NCI-H1105 treated with DMSO at 0.1 percent for 48 hours (cell line): ENCODE measurements at places on chromosomes 3 and 15.

- DNase-seq: no peak
Measured at GRCh38 chr3:7953449-7954014, 548.1 kb upstream of the LMCD1 start.

DNA sequence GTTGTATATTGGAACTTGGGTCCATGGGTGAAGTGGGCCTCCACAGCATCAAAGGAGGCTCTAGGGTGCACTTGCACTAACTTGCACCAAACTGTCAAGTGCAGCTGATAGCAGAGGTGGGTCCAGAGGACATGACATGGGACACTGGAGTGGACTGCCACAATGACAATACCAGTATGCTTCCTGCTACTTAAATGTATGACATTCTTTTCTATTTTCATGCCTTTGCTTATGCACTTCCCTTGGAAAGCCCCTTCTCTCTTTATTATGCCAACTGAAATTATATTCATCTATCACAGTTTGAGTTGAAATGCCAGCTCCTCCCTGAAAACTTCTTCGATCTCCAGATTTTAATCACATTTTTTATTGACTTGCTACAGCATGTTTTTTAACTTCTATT, 101.8 kb downstream of the CFAP20DC start:
- DNase-seq: no peak

GRCh38 chr3:183272791-183273190, 19.7 kb downstream of the B3GNT5 start:
- DNase-seq: no peak

DNA sequence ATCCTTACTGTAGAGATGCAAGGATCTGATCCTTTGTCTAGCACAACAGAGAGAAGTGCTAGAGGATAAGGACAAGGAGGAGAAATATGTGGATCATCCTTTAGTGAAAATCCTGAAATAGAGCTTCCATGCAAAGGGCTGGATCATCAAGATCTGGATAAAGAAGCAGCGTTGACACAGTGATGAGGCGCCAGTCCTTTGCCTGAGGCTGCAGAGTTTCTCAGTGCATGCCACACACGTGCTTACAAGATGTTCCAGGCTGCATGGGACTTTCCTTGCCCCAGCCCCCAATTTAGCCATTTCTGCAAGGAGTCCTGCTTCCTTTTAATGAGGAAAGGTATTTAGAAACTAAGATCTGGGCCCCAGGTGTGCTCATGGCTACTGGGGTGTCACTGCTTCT, 7.2 kb upstream of the ABTB1 start:
- no peak for DNase-seq

DNA sequence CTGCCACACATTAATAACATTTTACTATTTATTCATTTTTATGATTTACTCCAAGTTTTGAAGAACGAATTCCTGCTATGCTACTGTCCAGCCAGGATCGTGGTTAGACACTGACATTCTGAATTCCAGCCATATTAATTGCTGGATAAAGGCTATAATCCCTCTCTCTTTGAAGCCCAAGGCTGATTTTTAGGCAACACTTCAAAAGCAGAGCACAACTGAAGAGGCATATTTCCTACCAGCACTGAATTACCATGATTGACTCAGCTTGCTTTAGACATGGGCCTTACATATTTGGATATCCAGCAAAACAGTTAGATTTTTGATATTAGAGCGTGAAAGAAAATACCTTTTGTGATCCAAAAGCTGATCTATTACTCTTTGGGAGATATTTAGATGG, 205.0 kb downstream of the ZIC1 start:
- no peak for DNase-seq

- DNase-seq: no peak
Measured at GRCh38 chr3:71125738-71126137, 457.8 kb downstream of the FOXP1 start.

- DNase-seq: no peak
Measured at GRCh38 chr3:42476225-42477125, 26.0 kb upstream of the VIPR1 start.

DNA sequence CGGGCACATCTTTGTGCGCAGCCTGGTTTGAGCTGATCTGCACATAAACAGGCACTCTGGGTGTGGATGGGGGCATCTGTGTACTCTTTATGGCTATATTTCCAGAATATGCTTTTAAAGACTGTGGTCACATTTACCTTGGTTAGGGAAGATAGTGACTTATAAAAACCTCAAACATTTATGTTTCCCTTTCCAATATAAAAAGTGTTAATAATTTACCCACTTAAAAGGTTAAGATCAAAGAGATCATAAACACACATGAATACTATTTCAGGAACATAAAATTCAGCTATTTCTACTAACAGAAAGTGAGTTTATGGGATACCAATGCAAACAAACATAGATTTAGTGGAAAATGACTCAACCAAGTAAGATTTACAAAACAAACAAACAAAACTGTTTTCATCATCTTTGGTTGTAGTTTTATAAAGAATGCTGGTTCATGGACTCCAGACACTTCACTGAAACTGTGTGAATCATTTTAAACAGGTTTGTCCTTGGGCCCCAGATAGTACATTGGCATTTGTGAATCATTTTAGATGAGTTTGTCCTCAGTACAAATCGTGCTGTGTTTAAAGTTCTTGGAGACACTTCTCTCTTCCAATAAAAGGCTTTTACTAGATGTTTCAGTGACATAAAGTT, 253.5 kb upstream of the CTDSPL start:
- DNase-seq: no peak

DNA sequence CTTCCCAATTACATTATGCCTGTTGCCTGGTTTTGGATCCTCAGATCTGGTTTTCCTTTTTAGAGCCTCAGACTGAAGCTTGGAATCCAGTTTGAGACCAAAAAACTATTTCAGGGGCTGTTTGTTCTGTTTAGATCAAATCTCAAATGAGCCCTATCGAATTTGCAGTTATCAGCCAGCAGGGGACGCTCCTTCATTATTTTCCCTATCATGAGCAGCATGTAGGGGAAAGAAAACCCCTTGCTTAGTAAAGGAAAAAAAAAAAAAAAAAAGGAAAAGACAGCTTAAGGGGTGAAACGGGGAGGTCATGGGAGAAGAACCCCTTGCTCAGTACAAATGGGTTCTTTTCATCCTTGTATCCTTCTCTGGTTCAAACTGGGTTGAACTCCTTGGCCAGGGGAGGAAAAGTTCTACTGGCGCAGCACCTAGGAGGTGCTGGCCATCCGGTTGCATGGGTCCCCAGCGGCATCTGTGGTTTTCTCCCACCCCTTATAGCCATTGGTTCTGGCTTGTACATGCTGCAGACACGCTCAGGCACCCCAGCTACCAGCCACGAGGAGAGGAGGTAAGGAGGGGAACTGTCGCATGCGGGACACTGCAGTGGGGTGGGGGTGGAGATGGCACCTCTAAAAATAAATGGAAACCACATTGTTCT, 1375.1 kb upstream of the ALCAM start:
- no peak for DNase-seq

- no peak for DNase-seq
Measured at GRCh38 chr3:16073203-16073602, 101.3 kb upstream of the GALNT15 start.

DNA sequence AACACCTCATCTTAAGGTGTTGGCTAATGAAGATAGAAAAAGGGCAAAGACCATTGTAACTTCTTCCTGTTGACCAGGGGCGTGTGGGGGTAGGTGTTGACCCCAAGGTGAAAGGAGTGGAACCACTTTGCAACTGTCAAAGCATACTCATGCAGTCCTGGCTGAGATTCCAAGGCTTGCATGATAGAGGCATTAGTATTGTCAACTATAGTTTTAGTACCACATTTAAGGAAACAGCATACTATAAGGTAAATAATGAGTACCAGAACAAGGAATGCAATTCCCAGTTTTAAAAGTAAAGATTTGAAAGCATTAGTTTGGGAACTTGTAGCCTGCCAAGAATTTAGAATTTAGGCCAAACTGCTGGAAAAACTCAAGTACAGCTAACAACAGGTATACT, 27.8 kb upstream of the ADGRG7 start:
- no peak for DNase-seq

DNA sequence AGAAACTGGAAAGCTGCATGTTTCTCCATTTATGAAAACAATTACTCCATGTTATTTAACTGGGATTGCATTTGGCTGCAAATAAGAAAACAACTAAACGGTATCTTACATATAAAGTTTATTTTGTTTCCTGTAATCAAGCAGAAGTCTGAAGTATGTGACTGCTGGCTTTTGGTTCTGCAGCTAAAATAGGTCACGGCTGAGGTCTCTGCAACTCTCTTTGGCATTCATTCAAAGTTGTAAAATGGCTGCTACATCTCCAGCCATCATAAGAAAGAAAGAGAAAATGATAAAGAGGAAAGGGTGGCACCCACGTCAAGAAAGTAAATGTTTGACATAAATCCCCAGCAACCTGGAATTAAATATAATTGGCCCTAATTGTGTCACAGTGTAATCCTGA, 406.1 kb downstream of the TBC1D5 start:
- peak; percentile 48 for DNase-seq

GRCh38 chr15:91604122-91604521, 249.4 kb upstream of the SLCO3A1 start:
- no peak for DNase-seq

DNA sequence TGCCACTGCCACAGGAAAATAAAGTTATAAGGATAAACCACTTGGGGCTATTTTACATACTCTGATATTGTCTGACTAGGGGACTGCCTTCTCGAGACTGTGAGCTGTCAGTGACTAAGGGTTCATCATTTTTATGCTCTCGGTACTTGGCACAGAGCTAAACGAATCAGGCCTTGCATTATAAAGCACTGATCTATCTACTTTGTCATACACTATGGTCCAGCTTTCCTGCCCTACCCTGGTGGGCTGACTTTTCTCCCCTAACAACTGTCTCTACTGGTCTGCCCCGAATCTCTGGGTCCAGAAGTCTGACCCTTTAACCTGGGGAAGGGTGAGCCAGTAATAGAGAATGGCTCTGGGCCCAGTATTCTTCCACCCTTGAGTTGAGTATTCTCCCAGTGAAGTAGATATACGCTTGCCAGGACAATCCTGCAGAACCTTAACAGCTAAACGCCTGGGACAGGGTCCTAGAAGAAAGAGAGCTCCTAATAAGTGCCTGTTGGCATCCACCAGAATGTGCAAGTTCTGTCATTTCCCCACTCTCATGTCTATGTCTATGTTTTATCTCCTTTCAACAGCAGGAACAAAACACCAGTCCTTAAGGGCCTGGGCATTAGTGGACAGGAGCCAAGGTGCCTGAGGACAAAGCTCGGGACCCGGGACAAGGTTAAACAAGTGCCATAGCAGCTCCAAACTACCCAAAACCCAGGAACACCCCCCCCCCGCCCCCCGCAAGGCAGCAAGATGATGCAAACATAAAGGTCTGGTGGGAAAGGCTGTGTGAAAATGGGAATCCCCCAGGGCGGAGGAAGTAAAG, 1.2 kb downstream of the LARP6 start:
- no peak for DNase-seq

GRCh38 chr3:124177071-124177470, 185.1 kb upstream of the ROPN1 start:
- no peak for DNase-seq

GRCh38 chr3:127192576-127193232, at the start of gene PRR23E:
TSS of gene PRR23E (plus strand) at chr3:127193131. CDS start at chr3:127196686, 3,555 bp downstream.
- no peak for DNase-seq
